CD4-positive, alpha-beta T cell treated with Interleukin-12 subunit alpha and Interleukin-12 subunit beta, for 1 hour (primary cell): ENCODE measurements at places on chromosomes 11 and 22.

DNA sequence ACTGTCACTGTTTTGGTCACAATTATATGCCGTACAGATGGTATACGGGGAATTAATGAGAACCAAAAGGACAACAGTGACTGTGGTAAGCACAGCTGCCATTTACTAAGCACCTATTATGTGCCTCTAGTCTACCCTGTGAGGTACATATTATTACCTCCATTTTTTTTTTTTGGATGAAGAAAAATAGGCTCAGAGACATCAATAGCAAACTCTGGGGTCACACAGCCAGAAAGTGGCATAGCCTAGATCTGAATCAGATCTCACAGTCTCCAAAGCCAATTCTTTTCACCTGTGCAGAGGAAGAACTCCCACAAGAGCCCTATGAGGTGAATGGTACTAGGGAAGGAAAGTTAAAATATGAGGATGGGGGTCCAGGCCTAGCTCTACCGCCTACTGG is 68.9 kb downstream of the USP35 start:
- DNase-seq, result no peak

- no peak for DNase-seq
Measured at GRCh38 chr11:33924341-33924740, 32.5 kb upstream of the LMO2 start.

DNA sequence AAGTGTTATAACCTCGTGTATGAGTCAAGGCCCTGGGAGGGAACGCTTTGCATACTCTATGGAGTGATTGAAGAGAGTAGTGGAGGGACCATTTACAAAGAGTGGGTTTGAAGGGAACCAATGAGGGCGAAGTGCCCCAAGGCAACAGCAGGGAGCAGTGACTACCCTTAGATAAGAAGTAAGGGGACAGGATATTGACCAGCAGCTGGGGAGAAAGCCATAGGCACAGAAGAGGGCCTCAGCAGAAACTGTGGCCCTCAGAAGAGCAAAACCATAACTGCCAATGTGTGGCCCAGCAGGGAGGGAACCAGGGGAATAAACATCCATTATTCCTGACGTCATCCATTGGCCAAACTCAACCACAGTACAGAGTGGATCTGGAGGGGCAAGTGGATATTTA is 24.7 kb downstream of the PARVA start:
- DNase-seq, result no peak

DNA sequence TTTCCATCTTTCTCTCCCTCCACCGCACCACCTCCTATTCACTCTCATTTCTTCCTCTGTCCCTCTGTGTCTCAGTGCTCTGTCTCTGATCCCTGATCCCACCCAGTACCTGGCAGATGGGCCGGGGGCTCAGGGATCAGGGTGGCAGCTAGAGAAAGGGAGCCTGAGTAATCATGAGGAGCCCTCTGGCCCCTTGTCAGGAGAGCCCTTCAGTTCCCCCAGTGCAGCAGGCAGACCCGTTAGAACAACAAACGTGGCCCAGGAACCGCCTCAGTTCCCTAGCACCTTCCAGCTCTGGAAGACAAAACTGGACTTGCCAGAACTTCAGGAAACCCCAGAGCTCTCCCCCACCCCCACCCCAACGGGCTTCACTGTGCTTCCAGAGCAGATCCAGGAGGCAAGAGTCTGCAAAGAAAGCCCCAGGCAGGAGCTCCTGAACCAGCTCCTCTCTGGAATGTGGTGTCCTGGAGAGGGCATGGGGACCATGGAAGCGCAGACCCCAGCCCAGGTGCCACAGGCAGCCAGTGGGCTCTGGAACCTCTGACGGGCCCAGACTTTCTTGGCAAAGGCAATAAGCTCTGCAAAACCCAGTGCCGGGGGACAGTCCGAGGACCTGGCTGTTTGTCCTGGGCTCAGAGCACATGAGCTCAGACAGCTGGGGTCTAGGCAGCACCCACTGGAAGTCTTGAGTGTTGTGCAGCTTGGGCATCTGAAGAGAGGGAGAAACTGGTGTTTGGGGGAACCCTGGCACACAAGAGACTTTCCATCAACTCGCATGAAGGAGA is 43.2 kb downstream of the LMO1 start:
- DNase-seq, result no peak

DNA sequence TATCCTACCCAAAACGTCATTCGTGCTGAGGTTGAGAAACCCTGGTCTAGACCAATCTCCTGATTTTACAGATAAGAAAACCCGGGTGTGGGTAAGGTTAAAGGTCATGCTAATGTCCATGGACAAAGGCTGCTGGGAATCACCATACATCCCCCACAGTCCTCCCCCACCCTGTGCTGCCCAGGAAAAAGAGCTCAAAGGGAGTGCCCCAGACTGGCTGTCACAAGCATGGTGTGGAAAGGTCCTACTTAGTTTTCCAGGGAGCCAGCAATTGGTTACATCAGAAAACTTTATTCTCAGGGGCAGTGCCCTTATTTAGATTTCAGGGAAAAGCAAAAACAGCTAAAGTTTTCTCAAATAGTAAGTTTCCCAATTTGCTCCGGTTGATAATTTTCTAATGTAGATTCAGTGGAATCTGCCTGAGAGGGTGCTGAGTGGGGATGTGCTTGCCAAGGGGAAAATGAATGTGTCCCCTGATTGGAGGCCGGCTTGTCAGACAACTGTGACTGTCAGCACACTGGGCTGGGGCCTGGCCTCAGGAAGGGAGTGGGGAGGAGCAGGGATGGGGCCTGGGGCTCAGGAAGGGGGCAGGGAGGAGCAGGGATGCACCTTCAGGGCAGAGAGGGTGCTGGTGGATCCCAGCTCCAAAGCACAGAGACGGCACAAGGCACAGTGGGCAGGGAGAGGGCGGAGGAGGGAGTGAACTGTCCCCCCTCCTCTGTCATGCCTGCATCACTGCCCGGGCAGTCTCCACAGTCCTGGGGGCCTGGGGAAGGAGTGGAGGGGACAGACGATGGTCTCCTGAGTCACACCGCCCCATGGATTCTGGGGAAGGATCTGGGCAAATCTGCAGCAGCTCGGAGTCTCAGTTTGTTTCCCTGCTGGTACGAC is 263.6 kb downstream of the KIRREL3 start:
- no peak for DNase-seq

DNA sequence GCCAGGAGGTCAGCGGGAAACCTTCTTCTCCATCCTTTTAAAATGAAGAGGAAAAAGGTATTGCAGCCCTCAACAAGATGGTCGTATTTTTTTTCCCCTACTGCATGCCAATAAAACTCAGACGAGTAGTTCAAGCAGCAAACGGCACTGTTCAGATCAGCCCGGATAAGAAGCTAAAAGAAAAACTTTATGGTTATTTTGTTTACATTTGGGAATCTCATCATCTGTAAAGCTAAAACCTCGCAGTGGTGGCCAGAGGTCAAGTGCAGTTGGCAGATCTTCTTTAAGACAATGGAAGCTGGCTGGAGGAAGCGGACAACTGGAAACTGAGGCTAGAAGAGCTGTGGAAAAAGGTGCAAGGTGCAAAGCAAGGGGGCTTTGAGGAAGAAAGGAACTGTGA is 31.0 kb upstream of the CHRM4 start:
- no peak for DNase-seq

GRCh38 chr11:115528225-115528624 is 24.0 kb upstream of the CADM1 start:
- DNase-seq, result no peak

DNA sequence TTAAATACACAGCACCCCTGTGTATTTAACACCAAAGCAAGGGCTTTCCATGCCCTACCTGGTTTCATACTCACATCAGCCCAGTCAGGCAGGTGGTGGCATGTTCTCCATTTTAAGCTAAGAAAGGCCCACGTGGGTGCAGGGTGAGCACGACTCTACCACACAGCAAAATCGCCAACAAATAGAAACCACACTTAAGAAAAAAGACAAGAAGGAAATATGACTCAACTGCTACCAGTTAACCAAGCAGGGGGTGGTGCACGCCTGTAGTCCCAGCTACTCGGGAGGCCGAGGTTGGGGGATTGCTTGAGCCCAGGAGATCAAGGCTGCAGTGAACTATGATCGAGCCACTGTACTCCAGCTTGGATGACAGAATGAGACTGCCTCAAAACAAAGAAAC is 35.2 kb upstream of the TFIP11 start:
- peak; percentile 12 for DNase-seq
